Progenitor cell of endocrine pancreas (in vitro differentiated cells): ENCODE measurements at places on chromosomes 7 and 10. TPM values are rescaled to one million over a fixed set of nuclear protein-coding genes. Genes with fewer than 3 reads are reported as not detected.
A peak's percentile ranks its signal among the peaks of the same experiment; 100 is the strongest.

- H3K4me1 ChIP-seq = no peaks in the 10 kb centered on the region
- H3K27ac ChIP-seq = no peak overlapping the region
- no peak overlapping the region for H3K4me3 ChIP-seq
- peak; percentile 84 for DNase-seq
- H3K36me3 ChIP-seq = no peaks in the 10 kb centered on the region
Measured at GRCh38 chr10:71708301-71708703, 11.3 kb downstream of the C10orf105 start.

GRCh38 chr10:43417950-43418768 is 9.2 kb upstream of the HNRNPF start:
- H3K27me3 ChIP-seq = no peaks in the 10 kb centered on the region
- no peak overlapping the region for H3K4me3 ChIP-seq
- H3K4me1 ChIP-seq = peaks cover 5% of the 10 kb centered on the region
- no peaks in the 10 kb centered on the region for H3K36me3 ChIP-seq
- no peak for DNase-seq

GRCh38 chr10:69025370-69025896 is 36.8 kb downstream of the KIFBP start:
- H3K4me1 ChIP-seq = no peaks in the 10 kb centered on the region
- no peak overlapping the region for H3K27ac ChIP-seq
- H3K27me3 ChIP-seq = peaks cover 26% of the 10 kb centered on the region
- no peak for DNase-seq

DNA sequence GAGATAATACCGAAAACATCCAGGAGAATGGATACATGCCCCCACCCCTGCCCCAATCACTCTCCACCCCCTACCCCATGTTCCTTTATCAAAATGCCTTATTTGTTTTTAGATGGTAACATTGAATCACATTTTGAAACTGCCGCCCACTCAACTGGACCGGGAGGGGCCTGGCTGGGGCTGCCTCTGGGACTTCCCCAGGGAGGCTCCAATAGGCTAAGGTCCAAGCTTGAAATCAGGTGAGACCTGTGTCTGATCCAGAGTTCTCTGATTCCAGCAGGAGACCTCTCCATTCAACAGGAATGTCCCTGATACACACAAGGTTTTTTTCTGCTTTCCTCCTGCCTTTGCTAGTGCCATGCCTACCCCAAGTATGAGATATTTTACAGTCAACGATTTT is 43.8 kb upstream of the ACSL5 start:
- no peak overlapping the region for H3K27ac ChIP-seq
- peaks cover 9% of the 10 kb centered on the region for H3K27me3 ChIP-seq
- H3K36me3 ChIP-seq = no peaks in the 10 kb centered on the region
- no peak for DNase-seq
- H3K4me1 ChIP-seq = peaks cover 11% of the 10 kb centered on the region

- H3K4me3 ChIP-seq = peak within 1 kb of the TSS; percentile 64
- peaks cover 6% of the 10 kb centered on the region for H3K4me1 ChIP-seq
- no peaks in the 10 kb centered on the region for H3K27me3 ChIP-seq
- peak within 1 kb of the TSS; percentile 86 for H3K27ac ChIP-seq
- DNase-seq = no peak
- no peaks in the 10 kb centered on the region for H3K36me3 ChIP-seq
Measured at GRCh38 chr7:93226310-93226709, at the start of gene HEPACAM2. HEPACAM2 (minus strand) TSS chr7:93226469.

DNA sequence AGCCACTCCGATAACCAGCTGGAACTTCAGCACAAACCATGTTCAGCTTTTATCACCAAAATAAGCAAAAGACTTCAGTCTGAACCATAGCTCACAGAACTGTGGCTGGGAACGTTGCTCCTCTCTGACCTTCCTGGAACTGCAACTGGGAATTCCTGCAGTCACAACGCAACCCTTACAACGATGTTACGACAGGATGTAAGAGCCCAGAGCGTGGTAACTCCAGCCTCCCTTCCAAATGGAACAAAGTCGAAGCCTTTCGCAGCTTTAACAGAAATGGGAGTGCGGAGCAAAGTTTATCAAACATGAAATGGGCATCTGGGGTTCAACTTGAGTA is 162.6 kb downstream of the ADAM12 start:
- no peaks in the 10 kb centered on the region for H3K4me1 ChIP-seq
- H3K27ac ChIP-seq = no peak overlapping the region
- H3K27me3 ChIP-seq = peaks cover 37% of the 10 kb centered on the region
- H3K4me3 ChIP-seq = no peak overlapping the region
- DNase-seq = no peak

DNA sequence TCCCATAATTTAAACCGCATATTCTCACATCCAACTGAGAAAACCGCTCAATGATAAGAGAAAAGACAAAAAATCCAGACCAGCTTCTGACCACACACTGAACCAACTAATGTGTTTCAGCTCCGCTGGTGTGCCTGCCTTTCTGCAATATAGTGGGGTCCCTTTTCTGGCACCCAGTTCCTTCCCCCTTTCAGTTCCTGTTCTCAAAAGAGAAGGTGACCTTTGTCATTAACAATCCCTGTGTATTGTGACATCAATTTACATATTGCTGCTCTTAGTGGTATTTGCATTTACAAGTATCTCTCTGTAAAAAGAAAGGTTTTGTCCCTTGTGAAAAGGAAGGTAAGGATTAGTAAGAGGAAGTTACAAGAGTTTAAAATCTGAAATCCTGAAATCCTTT is 1.4 kb downstream of the PPP1R17 start:
- H3K36me3 ChIP-seq = no peaks in the 10 kb centered on the region
- no peak for DNase-seq
- H3K4me3 ChIP-seq = no peak overlapping the region
- peaks cover 7% of the 10 kb centered on the region for H3K4me1 ChIP-seq

GRCh38 chr10:70509757-70510147 is 31.2 kb downstream of the PALD1 start:
- no peaks in the 10 kb centered on the region for H3K27me3 ChIP-seq
- no peak overlapping the region for H3K4me3 ChIP-seq
- H3K27ac ChIP-seq = no peak overlapping the region
- no peaks in the 10 kb centered on the region for H3K36me3 ChIP-seq
- peaks cover 4% of the 10 kb centered on the region for H3K4me1 ChIP-seq
- DNase-seq = no peak

DNA sequence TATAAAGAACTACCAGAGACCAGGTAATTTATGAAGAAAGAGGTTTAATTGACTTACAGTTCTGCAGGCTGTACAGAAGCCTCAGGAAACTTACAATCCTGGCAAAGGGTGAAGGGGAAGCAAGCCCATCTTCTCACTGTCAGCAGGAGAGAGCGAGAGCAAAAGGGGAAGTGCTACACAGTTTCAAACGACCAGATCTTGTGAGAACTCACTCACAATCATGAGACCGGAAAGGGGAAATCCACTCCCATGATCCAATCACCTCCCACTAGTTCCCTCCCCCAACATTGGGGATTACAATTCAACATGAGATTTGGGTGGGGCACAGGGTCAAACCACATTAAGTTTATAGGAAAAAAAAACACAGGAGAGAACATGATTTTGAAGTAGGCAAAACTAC is 222.1 kb upstream of the SHH start:
- H3K4me3 ChIP-seq = no peak overlapping the region
- peaks cover 28% of the 10 kb centered on the region for H3K27me3 ChIP-seq
- H3K36me3 ChIP-seq = no peaks in the 10 kb centered on the region
- H3K4me1 ChIP-seq = no peaks in the 10 kb centered on the region

GRCh38 chr7:148191391-148192065 is 399.0 kb upstream of the C7orf33 start:
- H3K27ac ChIP-seq = no peak overlapping the region
- H3K4me1 ChIP-seq = peaks cover 4% of the 10 kb centered on the region
- no peak overlapping the region for H3K4me3 ChIP-seq

- no peaks in the 10 kb centered on the region for H3K36me3 ChIP-seq
- no peak overlapping the region for H3K27ac ChIP-seq
- no peak for DNase-seq
- no peaks in the 10 kb centered on the region for H3K4me1 ChIP-seq
- peaks cover 3% of the 10 kb centered on the region for H3K27me3 ChIP-seq
- no peak overlapping the region for H3K4me3 ChIP-seq
Measured at GRCh38 chr10:86176850-86177536, 189.6 kb downstream of the GRID1 start.

DNA sequence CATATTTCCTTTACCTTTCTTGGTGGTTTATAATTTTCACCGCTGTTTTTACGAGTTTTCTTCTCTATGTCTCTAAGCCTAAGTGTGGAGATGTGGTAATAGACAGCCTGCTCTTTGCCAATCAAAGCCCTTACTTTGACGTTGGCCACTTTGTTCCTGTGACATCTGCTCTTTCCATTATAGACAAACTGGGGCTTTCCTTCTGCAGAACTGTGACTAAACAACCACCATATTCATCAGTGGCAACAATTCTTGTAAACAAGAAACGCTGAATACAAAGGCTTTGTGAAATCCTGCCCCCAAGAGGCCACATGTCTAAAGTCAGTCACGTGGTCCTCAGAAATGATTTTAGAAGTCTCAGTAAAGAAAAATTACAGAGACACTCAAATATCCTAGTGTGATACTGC is 59.6 kb upstream of the CAPZA2 start:
- no peaks in the 10 kb centered on the region for H3K27me3 ChIP-seq
- H3K27ac ChIP-seq = no peak overlapping the region
- DNase-seq = no peak
- peaks cover 27% of the 10 kb centered on the region for H3K4me1 ChIP-seq

DNA sequence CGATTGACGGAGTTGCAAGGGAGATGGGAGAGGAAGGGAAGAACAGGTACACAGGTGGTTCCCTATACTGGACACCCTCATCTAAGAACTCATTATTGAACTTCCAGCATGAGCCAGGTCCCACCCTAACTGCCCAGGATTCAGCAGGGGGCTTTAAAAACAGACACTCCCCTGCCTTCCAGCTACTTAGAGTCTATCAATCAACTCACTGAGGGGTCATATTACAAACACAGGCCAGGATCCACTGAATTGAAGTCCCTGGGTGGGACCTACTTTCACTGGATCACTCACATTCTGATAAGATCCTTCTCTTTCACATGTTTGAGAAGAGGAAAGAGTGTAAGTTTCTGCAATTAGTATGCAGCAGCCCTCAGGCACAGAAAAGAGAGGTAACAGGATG is 92.8 kb downstream of the ITGA8 start:
- DNase-seq = no peak
- H3K36me3 ChIP-seq = no peaks in the 10 kb centered on the region
- no peaks in the 10 kb centered on the region for H3K27me3 ChIP-seq

- H3K4me3 ChIP-seq = peak overlapping the region; percentile 42
- H3K27ac ChIP-seq = peak overlapping the region; percentile 47
- no peaks in the 10 kb centered on the region for H3K27me3 ChIP-seq
- peaks cover 44% of the 10 kb centered on the region for H3K4me1 ChIP-seq
- no peak for DNase-seq
Measured at GRCh38 chr7:44881066-44881600, 4.2 kb downstream of the PURB start.

GRCh38 chr10:19252531-19252930 is 203.9 kb downstream of the MALRD1 start:
- no peaks in the 10 kb centered on the region for H3K4me1 ChIP-seq
- no peaks in the 10 kb centered on the region for H3K36me3 ChIP-seq
- H3K27ac ChIP-seq = no peak overlapping the region
- no peak overlapping the region for H3K4me3 ChIP-seq

- H3K4me3 ChIP-seq = no peak overlapping the region
- H3K27me3 ChIP-seq = no peaks in the 10 kb centered on the region
- H3K4me1 ChIP-seq = peaks cover 32% of the 10 kb centered on the region
- H3K36me3 ChIP-seq = peaks cover 4% of the 10 kb centered on the region
Measured at GRCh38 chr7:7920481-7920880, 48.1 kb upstream of the GLCCI1 start.

DNA sequence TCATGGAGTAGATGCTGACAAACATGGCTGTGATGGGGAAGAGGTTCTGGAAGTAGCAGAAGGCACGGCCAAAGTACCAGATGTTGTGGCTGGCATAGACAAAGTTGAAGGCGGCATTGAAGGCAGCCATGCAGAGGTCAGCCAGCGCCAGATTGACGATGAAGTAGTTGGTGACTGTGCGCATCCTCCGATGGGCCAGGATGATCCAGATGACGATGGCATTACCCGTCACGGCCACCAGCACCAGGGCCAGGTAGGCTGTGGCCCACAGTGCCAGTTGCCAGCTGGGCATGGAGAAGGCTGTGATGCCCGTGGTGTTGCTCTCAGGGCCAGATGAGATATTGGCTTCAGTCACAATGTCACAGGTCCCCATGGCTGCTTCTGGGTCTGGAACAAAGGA is 767 bp downstream of the TACR2 start:
- DNase-seq = no peak
- no peak overlapping the region for H3K27ac ChIP-seq
- H3K4me1 ChIP-seq = peaks cover 11% of the 10 kb centered on the region
- no peak overlapping the region for H3K4me3 ChIP-seq
- H3K27me3 ChIP-seq = peaks cover 21% of the 10 kb centered on the region

DNA sequence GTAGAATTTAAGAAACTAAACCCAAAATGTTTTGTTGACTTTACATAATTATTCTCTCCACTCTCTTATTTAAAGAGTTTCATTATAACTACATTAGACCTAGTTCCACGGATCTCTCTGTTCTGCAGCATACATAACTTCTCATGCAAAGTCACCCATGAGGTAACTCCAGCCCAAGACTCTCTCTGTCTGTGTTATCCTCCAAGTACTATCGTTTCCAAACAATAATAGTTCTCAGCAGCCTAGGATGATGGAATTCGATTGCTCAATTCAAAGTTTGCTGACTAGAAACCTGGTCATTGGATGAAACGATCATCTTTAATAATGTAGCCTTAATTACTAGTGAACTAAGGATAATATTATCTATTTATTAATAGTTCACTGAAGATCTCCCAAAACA is 203.1 kb upstream of the PTN start:
- no peak overlapping the region for H3K27ac ChIP-seq
- H3K4me1 ChIP-seq = no peaks in the 10 kb centered on the region
- no peaks in the 10 kb centered on the region for H3K36me3 ChIP-seq
- DNase-seq = no peak
- no peak overlapping the region for H3K4me3 ChIP-seq

DNA sequence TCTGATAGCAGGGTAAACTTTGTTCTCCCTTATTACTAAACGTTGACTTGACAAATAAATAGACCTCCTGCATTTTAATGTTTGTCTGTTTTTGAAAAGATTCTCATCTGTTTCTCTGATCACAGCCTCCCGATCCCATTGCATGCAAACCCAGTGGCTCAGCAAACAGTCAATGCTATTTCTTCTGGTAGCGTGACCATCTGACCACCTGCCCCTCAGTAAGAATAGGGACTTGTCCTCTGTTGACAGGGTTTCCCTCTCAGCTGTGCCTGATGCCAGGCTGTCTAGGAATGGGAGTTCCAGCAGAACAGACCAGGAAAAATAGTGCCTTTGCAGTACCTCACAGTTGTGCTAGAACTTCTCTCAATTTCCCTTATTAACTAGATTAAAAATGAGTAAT is 40.7 kb upstream of the EBLN1 start:
- no peak for DNase-seq
- no peak overlapping the region for H3K27ac ChIP-seq
- no peaks in the 10 kb centered on the region for H3K4me1 ChIP-seq
- H3K27me3 ChIP-seq = peaks cover 67% of the 10 kb centered on the region

The TBXAS1 gene
- 10.4 and 12.5 TPM in 2 replicates for total RNA-seq

The STEAP4 gene
- not detected in 2 replicates for total RNA-seq

The SLC26A4 gene
- total RNA-seq = 0.42 and 0.43 TPM in 2 replicates

The GRID1 gene
- 0.22 and 0.42 TPM in 2 replicates for total RNA-seq

The PLAU gene
- total RNA-seq = 0.38 and 0.93 TPM in 2 replicates

The TLL2 gene
- 0.58 and 0.60 TPM in 2 replicates for total RNA-seq

The SYT15B gene
- total RNA-seq = 0.13 and 0.36 TPM in 2 replicates

The PCBD1 gene
- total RNA-seq = 147 and 162 TPM in 2 replicates

The TUBAL3 gene
- total RNA-seq = not detected in 2 replicates

The HOGA1 gene
- total RNA-seq = 10.5 and 11.9 TPM in 2 replicates
